ENCODE measurements at places on chromosomes 12 and 14.

DNA sequence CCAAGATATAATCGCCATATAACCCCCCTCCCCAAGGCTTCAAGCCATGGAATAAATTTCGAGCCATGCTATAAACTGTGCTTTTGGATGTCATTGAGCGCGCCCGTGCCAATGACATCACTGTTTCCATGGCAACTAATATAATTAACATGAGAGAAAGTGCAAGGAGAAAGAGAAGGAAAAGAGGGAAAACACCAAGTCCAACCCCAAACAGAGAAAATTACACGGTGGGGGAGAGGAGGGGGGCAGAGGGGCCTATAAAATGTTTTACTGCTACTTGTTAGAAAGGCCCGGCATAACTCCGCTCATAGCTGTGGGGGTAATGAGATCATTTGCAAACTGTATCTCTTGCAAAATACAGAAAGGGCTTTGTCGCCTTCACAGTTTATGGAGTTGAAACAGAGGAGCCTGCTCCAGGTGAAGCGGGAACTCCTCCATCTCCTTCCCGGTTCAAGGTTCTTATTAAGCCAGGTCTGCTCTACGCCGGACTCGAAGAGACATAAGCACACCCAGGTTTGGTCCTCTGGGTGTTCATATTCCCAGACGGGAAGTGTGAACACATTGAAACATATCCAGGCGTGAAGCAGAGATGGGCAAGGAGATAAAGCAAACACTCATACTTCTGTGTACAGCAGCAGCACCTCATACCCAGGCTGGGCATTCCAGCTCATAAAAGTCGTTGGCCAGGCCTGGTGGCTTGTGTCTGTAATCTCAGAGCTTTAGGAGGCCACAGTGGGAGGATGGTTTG, 99.1 kb upstream of the MAP1LC3B2 start:
- DNase-seq, result peak; percentile 7

DNA sequence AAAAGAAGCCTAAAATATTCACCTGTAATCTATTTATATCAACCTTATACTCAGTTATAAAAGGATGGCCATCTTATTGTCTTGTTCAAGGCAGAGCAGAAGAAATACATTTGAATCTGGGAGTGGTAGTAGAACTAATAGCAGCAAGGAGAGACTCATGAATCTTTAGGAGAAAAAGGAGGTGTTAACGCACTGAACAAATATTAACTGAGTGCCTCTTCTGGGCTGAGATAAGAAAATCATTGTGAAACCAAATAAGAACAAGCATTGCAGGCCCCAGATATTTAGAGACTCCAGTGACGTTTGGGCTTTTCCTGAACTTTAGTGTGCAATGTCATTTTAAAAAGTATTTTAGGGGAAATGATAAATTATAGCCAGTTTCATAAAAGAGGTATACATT, 790.6 kb downstream of the DIO2 start:
- no peak for DNase-seq

DNA sequence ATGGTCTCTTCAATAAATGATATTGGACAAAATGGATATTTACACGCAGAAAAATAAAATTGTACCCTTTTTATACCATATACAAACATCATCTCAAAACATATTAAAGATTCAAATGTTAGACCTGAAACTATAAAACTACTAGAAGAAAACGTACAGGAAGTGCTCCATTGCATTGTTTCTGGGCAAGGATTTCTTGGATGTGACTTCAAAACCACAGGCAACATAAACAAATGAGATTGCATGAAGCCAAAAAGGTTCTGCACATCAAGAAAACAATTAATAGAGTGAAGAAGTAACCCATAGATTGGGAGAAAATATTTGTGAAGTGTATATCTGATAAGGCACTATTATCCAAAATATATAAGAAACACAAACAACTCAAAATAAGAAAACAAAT, 812.4 kb downstream of the NRXN3 start:
- DNase-seq, result no peak

DNA sequence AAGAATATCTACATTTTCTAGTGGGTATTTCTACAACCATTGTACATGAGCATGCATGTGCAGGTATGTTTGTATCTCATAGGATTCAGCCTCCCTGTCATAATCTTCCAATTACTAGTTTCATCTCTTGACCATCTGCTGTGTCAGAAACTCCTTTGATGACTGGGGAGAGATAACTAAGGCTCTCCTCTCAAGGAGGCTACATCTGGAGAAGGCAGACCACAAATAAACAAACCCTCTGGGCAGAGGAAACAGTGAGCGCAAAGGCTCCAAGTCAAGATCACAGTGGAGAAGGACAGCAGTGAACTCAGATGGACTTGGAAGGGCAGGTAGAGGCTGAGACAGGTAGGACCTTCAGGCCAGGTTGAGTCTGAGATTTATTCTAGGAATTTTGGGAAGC, 166.4 kb downstream of the PELI2 start:
- no peak for DNase-seq
